ENCODE measurements at places on chromosomes 7 and 10.
A peak's percentile ranks its signal among the peaks of the same experiment; 100 is the strongest.

GRCh38 chr7:104039363-104039762 lies 49.9 kb upstream of the RELN start:
- DNase-seq: no peak

DNA sequence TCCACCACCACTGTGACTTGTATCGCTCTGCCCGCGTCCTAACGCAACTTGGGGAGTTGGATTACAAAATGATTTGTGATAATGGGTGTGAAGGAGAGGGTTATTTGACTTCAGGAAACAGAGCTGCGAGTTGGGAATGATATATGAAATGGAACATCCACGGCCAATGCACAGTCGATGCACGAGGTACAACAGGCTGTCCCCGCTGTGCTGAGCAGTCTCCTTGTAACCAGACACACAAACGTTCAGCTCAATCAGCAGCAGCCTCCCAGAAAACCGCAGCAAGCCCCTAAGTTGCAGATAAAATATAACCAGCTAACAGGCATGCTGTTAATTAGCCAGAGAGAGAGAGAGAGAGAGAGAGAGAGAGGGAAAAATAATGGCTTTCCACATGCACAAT lies 332.7 kb upstream of the MGMT start:
- no peak for DNase-seq

- no peak for DNase-seq
These were observed 118.8 kb upstream of the LYZL2 start for GRCh38 chr10:30748152-30748973.

GRCh38 chr7:149799397-149800168 lies 26.2 kb upstream of the ZNF467 start:
- no peak for DNase-seq

DNA sequence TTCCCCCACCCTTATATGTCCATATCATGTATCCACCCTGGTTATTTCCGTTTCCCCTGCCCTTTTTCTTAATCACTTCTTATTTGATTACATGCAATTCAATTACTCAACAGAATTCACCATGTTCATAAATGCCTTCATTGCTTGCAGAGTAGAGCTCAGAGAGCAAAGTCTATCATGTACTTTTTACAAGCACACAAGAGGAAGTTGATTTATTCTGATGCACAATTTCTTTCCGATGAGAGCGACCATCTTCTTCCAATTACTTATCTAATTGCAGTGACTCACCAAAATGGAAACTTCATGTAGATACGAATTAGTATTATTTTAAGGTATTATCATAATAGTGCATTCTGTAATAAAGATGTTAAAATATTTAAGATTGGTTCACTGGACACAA lies 430.5 kb upstream of the KLF6 start:
- no peak for DNase-seq

DNA sequence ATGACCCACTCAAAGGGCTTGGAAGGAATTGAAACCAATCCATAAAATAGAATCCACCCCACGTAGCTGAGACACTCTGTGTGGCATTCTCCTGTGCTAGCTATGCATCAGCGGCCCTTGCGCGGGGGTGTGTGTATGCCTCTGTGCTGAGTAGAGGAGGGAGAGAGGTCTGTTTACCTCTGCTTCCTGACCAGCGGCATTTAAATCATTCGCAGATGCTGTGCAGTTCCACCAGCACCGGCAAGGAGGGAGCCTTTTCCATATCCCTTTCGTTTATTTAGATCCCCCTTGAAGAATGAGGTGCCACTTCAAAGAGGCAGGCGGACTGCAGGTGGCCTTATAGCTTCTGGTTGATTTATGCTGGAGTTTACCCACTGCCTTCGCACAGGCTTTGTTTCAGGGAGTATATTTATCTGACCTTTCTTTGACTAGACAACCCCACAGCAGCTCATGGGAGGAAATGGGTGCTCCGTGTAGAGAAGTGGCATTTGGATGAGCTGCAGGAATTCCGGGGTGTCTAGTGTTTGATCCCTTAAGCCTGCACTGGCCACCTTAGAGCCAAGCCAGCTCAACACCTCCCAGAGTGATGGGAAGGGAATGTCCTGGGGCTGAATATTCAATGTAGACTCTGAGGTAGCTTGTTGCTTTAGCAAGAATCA lies 11.4 kb downstream of the C10orf53 start:
- DNase-seq: no peak

GRCh38 chr7:31028417-31028992 lies 23.6 kb upstream of the ADCYAP1R1 start:
- DNase-seq: no peak

- DNase-seq: no peak
These were observed 76.9 kb upstream of the RSBN1L start for GRCh38 chr7:77619314-77619713.

- DNase-seq: no peak
These were observed 1021.9 kb upstream of the AUTS2 start for GRCh38 chr7:68576366-68576765.

DNA sequence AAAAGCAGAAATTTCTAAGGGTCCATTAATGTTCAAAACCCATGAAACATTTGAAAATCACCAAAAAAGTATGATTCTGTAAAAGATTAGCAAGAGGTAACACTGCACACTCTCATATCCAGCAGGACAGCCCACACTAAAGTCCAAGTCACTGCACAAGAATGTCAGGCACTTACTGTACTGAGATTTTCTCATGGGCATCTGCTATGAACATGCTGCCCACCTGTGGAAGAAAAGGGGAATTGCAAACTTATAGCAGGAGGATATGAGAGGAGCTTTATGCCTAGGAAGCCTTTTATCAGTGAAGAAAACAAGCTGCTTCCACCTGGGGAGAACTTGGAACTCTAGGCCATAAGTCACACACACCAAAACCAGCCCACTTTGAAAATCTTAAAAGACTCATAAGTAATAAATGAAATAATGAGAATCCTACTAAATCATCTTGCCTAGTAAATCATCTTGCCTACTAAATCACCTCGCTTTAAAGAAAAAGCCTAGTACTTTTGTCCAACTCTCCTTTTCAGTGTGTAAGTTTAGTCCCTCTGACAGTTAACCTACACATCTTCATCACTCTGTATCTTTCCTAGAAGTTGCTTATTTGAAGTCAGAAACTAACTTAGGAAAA lies 46.1 kb downstream of the ARMH3 start:
- DNase-seq: peak; percentile 67

DNA sequence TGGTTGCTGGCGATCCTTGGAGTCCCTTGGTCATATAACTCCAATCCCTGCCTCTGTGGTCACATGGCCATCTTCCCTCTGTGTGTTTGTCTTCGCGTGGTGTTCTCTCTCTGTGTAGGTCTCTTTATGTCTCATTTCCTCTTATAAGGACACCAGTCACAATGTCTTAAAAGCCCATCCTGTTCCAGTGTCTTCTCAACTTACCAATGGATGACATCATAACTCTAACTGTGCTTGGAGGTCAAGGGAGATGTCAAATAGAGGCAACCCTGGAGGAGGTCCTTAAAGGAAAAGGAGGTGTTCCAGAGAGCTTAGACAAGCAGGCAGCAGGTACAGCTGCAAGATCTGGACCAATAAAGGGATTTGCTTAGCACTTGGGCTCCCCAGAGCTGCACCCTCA lies 143.0 kb downstream of the BUB3 start:
- DNase-seq: no peak

DNA sequence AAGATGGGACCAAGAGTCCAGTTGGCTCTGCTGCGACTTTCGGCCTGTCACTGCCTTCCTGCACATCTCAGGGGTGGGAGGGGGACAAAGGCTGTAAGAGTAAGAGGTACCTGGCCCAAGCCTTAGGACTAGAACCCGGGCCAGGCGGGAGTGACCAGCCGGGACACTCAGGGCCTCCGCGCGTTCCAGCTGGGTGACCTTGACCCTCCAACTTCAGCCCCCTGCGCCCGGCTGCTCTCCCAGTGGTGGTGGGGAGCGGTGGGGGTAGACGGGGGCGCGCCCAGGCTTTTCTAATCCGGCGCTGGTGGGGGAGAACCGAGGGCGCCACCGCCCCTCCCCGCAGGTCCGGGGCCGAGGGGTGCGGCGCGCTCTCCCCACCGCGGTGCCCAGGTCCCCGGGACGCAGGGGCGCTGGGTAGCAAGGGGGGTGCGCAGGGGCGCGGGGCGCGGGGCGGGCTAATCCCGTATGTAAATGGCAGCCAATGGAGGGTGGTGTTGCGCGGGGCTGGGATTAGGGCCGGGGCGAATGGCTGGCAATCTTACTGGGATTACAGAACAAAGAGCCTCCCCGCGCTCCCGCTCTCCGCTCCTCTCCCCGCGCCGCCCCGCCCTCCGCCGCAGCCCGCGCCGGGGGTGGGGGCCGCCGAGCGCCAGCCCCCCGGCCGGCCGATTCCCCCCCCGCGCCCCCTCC lies at the start of gene GTF2IRD1:
Gene GTF2IRD1 (plus strand): TSS at position 585 of the 690 bp plus-strand sequence. CDS start 54,175 bp downstream, outside the sequence.
- peak; percentile 74 for DNase-seq

GRCh38 chr7:1644341-1645070 lies 25.6 kb upstream of the ELFN1 start:
- DNase-seq: no peak

GRCh38 chr10:116126239-116126638 lies 146.8 kb downstream of the GFRA1 start:
- no peak for DNase-seq

GRCh38 chr10:127874671-127875448 lies 17.9 kb downstream of the CLRN3 start:
- DNase-seq: no peak

DNA sequence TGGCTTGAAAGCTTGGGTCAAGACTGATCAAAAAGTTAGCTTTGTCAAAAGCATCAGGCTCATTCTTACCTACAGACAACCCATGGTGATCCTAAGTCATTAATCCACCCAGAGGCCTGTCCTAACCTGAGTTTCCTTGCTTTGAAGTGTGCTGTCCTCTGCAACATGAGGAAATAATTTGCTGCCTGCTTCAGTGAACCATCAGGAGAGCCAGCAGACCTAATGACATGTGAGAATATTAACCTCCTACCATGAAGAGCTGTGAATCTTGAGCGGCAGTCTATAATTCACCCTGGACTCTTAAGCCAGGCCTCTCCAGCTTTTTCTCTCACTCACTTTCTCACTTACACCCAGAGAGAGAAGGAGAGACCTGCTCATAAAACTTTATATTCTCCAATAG lies 590.0 kb downstream of the LRMDA start:
- DNase-seq: no peak

- no peak for DNase-seq
These were observed 83.7 kb upstream of the DUSP5 start for GRCh38 chr10:110413903-110414547.

All from H54 (cell line).